ENCODE measurements at places on chromosomes 12 and 14.

DNA sequence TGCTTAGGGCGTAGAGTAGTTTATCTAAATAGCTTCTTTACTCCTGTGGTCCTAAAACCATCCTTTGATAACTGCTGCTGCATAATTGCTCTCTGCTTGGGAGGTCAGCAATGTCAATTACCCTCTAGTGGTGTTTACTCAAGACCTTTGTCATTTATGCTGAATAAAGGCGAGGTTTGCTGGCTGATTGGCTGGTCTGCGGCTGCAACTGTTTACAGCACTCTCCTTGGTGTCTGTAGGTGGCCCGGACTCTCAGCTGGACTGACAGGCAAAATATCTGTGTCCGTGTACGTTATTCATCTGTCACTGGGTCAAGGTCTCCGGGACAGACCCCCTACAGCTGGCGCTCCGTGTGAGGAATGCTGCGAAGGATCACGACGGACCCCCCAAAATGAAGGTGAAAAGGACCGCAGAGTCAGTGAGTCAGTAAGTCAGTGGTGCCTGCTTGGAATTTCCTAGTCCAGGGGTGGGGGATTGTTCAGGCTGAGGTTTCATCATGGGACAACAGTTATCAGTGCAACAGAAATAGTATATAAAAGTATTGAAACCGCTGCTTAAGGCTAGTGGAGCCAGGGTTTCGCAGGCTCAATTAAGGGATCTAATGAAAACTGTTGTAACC is 253.3 kb upstream of the DIO2 start:
- DNase-seq, result no peak

- peak; percentile 33 for DNase-seq
These were observed 163.6 kb upstream of the PLEKHG7 start for GRCh38 chr12:92539110-92539749.

DNA sequence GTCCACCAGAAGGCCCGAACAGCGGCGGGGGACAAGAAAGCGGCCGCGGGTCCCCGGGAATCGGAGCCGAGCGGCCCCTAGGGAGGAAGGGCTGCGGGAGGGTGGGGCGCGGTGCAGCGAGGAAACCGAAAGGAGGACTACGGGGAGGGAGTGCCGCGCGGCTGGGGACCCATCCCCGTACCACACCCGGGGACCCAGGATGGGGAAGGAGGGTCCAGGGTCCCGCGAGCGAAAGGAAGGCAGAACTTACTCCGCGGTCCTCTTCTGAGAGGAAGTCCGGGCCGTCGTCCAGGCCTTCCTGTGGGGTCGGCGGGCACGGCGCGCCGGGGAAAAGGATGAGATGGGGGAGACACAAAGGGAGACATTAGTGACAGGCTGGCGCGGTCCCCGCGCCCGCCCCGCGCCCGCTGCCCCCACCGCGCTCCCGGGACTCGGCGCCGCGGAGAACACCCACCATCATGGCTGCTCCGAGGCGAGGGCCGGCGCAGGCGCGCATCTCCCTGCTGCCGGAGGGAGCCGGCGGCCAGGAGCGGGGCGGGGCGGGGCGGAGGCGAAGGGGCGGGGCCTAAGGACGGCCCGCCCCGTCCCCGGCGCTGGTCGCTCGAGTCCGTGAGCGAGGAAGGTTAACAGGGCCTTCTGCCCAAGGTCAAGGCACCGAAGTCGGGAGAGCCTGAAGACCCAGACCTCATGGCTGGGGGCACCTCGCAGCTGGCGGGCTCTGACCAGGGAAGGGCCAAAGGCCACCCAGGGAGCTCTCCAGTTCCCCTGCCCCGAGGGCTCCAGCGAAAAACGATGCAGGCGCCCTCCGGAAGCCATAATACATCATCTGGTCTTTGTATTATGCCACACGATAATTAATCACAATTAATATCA is at the start of gene SNX6:
SNX6 (minus strand) TSS at position 492 of the 873 bp plus-strand sequence; CDS start at position 460, 32 bp downstream.
- peak; percentile 78 for DNase-seq

GRCh38 chr12:89067421-89068187 is 284.7 kb downstream of the DUSP6 start:
- DNase-seq, result no peak

- DNase-seq, result no peak
These were observed 629 bp downstream of the LETMD1 start for GRCh38 chr12:51048661-51049251.

- DNase-seq, result no peak
These were observed 7.8 kb upstream of the NOVA1 start for GRCh38 chr14:26605602-26606001.

- no peak for DNase-seq
These were observed 62.2 kb downstream of the CLMN start for GRCh38 chr14:95257521-95257920.

Data from thymus (tissue), 14 donors.